ENCODE measurements at places on chromosomes 2 and 18.
A peak's percentile ranks its signal among the peaks of the same experiment; 100 is the strongest.

DNA sequence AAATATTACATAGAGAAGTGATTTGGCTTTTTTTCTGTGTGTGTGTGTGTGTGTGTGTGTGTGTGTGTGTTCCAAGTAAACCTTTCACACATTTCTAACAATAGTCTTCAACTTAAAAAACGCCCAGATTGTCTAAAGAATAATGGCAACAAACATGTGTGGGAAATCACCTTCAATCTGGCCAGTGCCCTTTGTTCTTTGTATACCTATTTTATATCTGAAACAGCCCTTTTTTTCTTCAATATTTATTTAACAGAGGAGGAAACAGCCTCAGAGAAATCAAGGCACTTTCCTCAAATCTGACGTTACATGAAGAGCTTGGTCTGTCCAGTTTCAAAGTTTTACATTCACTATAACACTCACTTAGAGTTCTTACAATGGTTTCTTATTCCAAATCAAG lies 25.3 kb downstream of the CCDC195 start:
- DNase-seq, result no peak

DNA sequence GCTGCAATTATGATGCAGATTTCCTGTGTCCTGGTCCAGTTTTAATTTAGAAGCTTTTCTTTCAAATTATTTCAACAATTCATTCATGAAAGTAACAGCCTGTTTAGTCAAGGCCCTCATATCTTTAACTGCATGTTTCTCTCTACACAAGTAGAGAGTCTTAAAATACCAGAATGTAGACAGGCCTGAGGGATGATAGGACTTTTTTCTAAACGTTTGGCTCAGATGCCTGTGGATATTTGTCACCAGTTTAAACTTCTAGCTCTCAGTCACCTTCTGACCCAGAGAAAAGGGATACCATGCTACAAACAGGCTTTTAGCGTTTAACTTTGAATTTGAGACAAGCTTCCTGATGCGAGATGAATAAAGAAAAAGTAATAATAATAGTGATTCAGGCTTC lies 15.7 kb downstream of the COL5A2 start:
- no peak for DNase-seq

- DNase-seq, result no peak
These were observed 10.4 kb downstream of the PELI1 start for GRCh38 chr2:64133828-64134227.

- no peak for DNase-seq
These were observed 71.4 kb upstream of the ZNF385B start for GRCh38 chr2:179932786-179933185.

GRCh38 chr18:25144820-25145219 lies 207.1 kb downstream of the ZNF521 start:
- DNase-seq, result no peak

GRCh38 chr2:67463810-67464209 lies 66.7 kb downstream of the ETAA1 start:
- DNase-seq, result peak; percentile 95

- DNase-seq, result no peak
These were observed 319.8 kb upstream of the NCKAP5 start for GRCh38 chr2:133888107-133888506.

DNA sequence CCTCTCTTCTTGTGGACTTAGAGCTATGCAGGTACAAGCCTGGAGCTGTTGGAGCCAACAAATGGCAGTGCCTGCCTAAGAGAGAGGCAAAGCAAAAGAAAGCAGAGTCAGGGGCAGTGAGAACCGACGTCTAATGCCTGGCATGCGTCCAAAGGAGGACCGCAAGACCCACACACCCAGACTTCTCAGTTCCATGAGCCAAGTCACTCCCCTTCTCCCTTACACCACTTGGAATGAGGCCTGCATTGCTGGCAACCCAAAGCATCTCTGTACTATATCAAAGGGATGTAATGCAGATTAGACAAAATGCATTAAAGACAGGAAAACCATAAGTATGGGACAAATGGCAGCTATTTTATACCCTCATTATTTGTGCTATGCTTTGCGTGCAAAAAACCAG lies 49.9 kb upstream of the RNU4ATAC start:
- DNase-seq, result peak; percentile 56

DNA sequence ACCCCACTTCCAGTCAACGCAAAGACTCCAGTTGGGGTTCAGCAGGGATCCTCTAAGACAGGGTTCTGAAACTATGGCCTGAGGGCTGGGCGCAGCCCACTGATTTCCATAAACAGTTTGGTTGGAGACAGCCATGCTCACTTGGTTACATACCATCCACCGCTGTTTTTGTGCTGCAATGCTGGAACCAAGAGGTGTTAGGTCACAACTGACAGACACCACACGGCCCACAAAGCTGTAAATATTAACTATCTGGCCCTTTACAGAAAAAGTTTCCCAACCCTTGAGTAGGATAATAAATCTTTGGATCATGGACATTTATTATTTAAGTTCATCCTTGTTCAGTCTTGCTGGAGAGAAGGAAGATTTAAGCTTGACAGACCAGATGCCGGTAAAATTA lies 8.4 kb upstream of the CD226 start:
- DNase-seq, result no peak

GRCh38 chr2:168130346-168130745 lies 117.0 kb downstream of the STK39 start:
- no peak for DNase-seq

DNA sequence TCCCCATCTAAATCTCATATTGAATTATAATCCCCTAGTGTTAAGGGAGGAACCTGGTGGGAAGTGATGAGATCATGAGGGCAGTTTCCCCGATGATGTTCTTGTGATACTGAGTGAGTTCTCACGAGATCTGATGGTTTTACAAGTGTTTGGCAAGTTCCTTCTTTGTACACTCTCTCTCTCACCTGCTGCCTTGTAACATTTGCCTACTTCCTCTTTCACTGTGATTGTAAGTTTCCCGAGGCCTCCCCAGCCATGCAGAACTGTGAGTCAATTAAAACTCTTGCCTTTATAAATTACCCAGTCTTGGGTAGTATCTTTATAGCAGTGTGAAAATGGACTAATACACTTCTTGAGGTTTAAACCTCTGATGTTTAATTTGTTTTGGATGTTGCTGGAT lies 177.5 kb downstream of the CD8B2 start:
- DNase-seq, result no peak

DNA sequence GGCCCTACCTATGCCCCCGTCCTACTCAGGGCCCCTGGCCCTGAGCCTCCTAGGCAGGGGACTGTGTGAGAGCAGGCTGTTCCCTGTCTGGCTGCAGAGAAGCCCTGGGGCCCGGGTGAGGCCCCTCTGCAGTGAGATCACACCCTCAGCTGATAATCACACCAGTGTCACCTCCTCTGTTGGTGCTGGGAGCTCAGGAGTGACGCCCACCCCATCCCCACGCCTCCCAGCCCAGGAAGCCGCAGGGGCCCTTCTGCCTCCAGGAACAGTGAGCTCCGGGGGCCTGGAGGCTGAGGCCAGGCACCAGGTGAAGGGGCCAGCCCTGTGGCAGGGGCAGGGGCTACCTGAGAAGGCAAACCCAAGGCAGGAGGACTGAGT lies 20.0 kb downstream of the KCNIP3 start:
- DNase-seq, result no peak

GRCh38 chr18:23311351-23312121 lies 141.6 kb upstream of the RIOK3 start:
- no peak for DNase-seq

GRCh38 chr2:229425598-229425997 lies 154.5 kb upstream of the PID1 start:
- no peak for DNase-seq

DNA sequence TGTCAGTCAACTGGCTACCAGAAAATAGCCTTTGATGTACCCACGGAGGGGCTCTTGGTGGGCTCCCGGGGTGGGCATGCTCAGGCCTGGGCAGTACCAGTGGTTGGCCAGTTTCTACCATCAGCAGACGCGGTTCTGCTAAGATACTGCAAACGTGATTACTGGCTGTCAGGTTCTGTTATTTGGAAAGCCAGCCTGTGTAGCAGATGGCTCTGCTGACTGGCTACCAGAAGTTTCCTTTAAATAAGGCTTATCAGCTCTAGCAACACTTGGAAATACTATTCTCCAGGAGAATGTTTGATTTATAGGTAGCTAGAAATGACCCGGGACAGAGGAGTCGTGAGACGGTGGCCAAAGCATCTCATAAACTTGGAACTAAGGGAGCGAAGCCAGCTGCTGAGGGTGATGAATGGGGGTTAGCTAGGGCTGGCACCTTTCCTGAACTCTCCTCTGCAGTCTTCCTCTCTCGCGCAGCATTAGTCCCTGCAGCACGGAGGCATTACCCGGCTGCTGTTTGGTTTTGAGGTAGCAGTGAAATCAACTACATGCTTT lies 171.9 kb downstream of the AGAP1 start:
- DNase-seq, result no peak

- DNase-seq, result no peak
These were observed 4.8 kb downstream of the OTX1 start for GRCh38 chr2:63055226-63056106.

DNA sequence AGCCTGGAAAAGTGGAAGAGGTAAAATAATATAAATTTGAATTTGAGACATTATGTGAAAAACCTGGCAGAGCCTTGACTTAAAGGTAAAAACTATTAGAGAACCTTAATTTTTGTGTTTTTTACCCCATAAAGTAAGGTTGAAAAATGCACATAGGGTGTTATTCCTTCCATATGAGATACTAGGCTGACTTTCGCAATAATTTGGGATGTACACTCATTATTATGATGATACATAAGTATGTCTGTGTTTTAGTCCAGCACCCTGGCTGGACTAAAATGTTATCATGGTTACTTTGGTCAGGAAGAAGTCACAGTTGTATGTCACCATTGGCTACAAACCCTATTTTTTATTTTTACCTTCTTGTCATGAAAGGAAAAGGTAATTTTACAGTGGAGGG lies 19.8 kb downstream of the NEMP2 start:
- no peak for DNase-seq

GRCh38 chr2:238998801-238999200 lies 150.9 kb downstream of the TWIST2 start:
- DNase-seq, result no peak

DNA sequence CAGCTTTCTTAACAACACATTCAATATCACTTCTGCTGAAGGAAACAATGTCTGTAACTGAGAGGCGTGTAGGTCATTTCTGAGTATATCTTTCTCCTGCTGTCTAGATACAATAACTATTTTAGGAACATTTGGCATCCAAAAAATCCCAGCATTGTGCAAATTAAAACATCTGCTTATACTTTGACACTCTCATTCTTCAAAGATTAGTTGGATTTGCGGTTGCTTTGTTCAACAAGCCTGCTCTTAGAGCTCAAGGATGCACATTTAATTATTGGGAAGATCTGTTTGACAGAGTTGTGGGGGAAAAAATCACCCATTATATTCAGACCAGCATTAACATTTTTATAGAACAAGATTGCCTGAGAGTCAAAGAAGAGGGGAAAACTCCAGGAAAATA lies 449.5 kb upstream of the HNRNPA3 start:
- no peak for DNase-seq

All from NCI-H1105 (cell line).